H4 (cell line): ENCODE measurements at places on chromosomes 11 and 22. TPM values are rescaled to one million over a fixed set of nuclear protein-coding genes. Genes with fewer than 3 reads are reported as not detected.

The SLCO2B1 gene
- total RNA-seq: 3.0 TPM in 1 of 2 replicates, not detected in the other

The PHF21B gene
- 0.66 and 1.8 TPM in 2 replicates for total RNA-seq

The LRRC56 gene
- total RNA-seq: 0.18 and 0.19 TPM in 2 replicates

The TRIM64 gene
- total RNA-seq: not detected in 2 replicates

The SHISAL1 gene
- total RNA-seq: 7.0 and 8.2 TPM in 2 replicates

The GANAB gene
- 142 and 153 TPM in 2 replicates for total RNA-seq

The RTN4R gene
- total RNA-seq: 3.2 TPM in 2 replicates

The CYTH4 gene
- total RNA-seq: 0.08 TPM in 1 of 2 replicates, not detected in the other

The POU2F3 gene
- 0.10 and 1.4 TPM in 2 replicates for total RNA-seq
